ENCODE measurements at places on chromosomes 4 and X.
A peak's percentile ranks its signal among the peaks of the same experiment; 100 is the strongest.

GRCh38 chr4:159134429-159134828 lies 31.6 kb downstream of the RAPGEF2 start:
- no peak for DNase-seq

DNA sequence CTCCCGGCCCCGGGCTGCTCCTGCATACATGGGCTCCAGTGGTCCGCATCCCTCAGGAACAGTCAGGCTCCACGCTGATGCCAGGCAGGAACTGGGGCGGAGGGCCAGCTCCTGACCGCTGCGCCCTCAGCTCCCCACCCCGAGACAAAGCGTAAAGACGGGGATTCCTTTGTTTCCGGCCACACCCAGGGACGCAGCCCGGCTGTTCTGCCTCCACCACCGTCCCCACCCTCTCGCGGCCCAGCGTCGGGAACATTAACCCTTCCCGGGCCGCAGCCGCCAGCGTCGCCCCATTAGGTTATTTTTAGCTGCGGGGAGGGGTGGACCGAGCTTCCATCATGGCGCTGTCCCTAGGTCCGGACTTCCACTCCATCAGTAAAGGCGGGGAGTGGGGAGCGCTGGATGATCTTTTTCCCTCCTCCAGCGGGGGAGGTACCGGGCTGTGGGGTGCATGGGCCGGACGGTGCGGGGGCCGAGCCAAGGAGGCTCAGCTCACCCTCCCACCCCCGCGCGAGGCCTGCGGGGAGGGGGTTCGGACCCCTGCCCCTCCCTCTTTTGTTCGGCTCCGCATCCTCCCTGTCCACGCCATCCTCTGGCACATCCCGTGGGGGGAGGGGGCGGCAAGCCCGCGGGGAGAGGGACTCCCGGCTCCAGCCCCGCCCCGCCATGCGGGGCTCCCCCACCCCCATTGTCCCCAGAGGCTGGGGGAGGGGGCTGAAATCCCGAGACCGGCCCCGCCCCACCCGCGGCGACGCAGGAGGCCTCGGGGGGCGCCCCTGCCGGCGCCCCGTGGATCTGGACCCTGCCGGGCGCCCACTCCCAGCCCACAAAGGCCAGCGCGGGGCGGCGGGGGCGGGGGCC lies 5.3 kb downstream of the CRMP1 start:
- no peak for DNase-seq

DNA sequence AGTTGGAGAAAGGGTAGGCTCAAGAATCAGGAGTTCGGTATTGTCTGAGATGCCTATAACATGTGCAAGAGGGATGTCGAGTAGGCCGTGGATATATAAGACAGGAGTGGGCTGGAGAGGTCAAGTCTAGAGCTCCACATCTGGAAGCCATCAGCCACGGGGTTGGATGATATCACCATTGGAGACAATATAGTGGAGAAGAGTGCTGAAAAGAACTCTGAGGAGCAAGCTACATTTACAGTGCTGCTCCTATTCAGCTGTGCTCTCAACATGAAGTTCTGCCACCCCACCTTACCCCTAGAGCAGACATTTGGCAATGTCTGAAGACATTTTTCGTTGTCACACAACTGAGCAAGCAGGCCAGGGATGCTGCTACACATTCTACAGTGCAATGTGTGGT lies 20.9 kb upstream of the PLAC1 start:
- DNase-seq = no peak

DNA sequence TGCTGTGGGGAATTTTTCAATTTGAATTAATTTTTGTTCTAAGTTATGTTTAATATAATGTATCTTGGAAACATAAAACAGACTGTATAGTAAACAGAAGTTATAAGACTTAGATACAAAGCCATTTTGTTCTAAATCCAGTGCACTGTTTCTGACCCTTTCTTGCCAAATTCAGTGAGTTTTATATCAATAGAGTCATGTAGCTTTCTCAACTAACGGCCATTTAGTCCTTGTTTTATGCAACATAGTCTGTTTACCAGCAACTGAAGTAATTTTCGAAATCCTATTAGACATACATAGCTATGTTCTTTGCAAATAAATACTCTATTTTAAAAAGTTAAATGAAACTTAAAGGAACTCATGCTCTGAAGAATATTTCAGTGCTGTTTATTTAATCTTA lies 242.8 kb downstream of the ADGRL3 start:
- no peak for DNase-seq

- DNase-seq = no peak
Measured at GRCh38 chrX:9902656-9903055, 64.5 kb upstream of the CLDN34 start.

DNA sequence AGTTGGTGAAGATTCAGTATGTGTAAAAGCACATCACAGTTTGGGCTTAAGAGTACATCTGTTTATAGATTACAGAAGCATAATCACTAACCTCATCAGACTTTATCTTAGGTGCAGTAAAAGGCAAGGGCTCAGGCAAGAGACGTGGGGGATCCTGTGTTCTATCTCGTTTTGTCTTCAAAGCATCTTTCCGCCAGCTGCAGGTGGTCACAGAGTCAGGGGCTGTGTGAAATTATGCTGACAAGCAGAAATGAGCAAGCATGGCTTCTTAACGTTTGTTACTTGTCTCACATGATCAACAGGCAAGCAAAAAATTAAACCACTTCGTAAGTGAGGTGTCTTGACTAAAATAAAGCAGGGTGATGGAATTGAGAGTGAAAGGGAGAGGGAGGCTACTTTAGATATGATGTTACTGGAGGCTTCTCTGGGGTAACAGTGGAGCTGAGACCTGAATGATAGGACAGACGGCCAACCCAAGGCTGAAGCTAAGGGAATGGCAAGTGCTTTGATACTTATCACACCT lies 1.4 kb upstream of the TEC start:
- DNase-seq = no peak

- DNase-seq = no peak
Measured at GRCh38 chr4:93731456-93731855, 97.1 kb upstream of the ATOH1 start.

DNA sequence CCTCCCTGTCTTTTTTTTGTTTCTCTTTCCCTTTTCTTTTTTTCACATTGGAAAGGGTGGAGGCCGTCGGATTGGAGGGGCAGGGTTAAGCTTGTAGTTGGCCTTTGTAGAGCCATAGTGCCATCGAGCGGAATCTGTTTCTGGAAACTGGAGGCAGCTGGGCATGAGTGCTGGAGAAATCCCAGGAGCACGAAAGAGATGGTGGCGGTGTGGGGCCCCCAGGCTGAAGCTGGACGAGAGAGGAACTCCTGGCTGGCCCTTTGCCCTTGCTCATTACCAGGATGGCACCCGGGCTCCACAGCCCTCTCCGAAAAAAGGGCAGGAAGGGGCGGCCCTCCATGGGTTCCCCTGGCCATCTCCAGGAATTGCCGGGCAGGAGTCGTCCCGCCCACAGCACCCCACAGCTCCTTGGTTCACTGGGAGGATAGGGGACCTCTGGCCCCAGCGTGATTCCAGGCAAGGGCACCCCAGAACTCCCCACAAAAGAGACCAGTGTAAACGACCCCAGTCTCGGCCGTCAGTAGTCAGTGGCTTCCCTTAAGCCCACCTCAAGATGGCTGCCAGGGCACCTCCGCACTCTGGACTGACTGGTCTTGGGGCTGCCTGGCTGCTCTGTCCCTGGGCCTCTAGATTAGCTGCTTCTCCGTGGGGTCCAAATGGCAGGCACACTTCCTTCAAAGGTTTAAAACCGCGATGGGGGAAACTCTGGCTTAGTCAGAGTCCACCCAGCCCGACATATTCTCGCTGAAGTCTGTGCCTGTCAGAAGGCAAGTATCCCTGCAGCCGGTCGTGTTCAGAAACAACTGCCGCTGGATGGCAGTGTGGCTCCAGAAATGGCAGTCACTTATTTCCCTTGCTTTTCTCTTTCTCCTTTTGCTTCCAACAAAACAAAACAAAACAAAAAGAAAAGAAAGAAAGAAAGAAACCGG lies 74.1 kb downstream of the NBDY start:
- DNase-seq = peak; percentile 4
